Posterior vena cava (tissue), 2 donors: ENCODE measurements at places on chromosomes 4 and X. TPM values are rescaled to one million over a fixed set of nuclear protein-coding genes. Genes with fewer than 3 reads are reported as not detected.

Gene GAGE12F
- total RNA-seq, result not detected

Gene CFAP99
- total RNA-seq, result not detected

Gene ADGRG4
- 0.71 TPM for total RNA-seq

Gene SATL1
- not detected for total RNA-seq

Gene MAGIX
- 1.3 TPM for total RNA-seq

Gene XG
- 7.9 TPM for total RNA-seq

Gene UPF3B
- total RNA-seq, result 5.4 TPM

Gene BGN
- 743 TPM for total RNA-seq

Gene KLHL34
- total RNA-seq, result not detected

Gene CNGA1
- total RNA-seq, result 0.60 TPM

Gene ENAM
- total RNA-seq, result 0.62 TPM

Gene CLCN3
- 23.3 TPM for total RNA-seq

Gene ARHGAP36
- total RNA-seq, result not detected

Gene MAOB
- total RNA-seq, result 69.9 TPM

Gene FABP2
- total RNA-seq, result not detected

Gene HMX1
- total RNA-seq, result 0.19 TPM

Gene CMC4
- 3.7 TPM for total RNA-seq

Gene ALAS2
- 4.7 TPM for total RNA-seq

Gene CFI
- 33.9 TPM for total RNA-seq

Gene UGT2A2
- total RNA-seq, result not detected

Gene POU4F2
- total RNA-seq, result not detected

Gene KDR
- total RNA-seq, result 15.1 TPM

Gene CXorf65
- not detected for total RNA-seq

Gene AWAT2
- not detected for total RNA-seq

Gene CHRNA9
- not detected for total RNA-seq

Gene GBA3
- 0.28 TPM for total RNA-seq

Gene TXK
- 2.6 TPM for total RNA-seq

Gene H2BW2
- not detected for total RNA-seq

Gene RS1
- total RNA-seq, result not detected

Gene SULT1E1
- total RNA-seq, result not detected

Gene SOD3
- 289 TPM for total RNA-seq

Gene IL2RG
- 4.8 TPM for total RNA-seq

Gene DUX4
- not detected for total RNA-seq

Gene APBB2
- total RNA-seq, result 70.1 TPM

Gene TIGD4
- total RNA-seq, result 0.37 TPM

Gene RPGR
- 17.0 TPM for total RNA-seq

Gene HHIP
- 0.90 TPM for total RNA-seq

Gene PDCL2
- not detected for total RNA-seq
